ENCODE measurements at places on chromosomes 6 and 20.

DNA sequence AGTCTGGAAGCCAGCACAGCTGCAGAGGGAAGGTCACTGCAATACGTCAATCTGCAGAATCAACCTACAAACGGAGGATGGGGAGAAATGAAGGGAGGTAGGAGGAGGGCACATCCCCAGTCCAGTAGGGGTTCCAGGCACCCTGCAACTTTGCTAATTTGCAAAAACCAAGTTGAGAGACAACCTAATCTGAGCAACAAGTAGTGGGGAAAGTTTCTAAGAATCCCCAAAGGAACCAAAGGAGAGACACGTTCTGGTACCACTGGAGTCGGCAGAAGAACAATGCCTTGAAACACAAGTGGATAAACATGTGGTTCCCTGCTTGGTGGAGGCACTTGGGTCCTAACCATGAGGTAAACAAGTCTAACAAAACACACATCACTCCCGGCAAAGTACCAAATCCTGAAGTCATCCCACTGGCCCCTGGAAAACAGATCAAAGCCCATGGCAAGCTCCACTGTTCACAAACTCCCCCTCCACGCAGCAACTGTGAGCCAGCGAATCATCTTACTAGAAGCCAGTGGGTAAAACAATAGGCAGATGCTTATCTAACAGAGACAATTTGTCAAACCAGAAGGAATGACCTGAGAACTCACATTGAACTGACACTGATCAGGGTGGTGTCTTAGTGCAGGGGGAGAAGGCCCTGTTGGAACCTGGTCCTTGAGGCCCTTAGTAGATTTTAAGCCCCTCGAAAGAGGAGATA, 4.7 kb downstream of the MRPS18A start:
- no peak for DNase-seq

- peak; percentile 23 for DNase-seq
These were observed 118.8 kb downstream of the CDH4 start for GRCh38 chr20:61370841-61371303.

- DNase-seq, result peak; percentile 81
These were observed 31.1 kb downstream of the NTSR1 start for GRCh38 chr20:62739581-62740285.

- DNase-seq, result no peak
These were observed 191.4 kb downstream of the REV3L start for GRCh38 chr6:111291336-111292259.

GRCh38 chr6:89402776-89403175, 9.3 kb downstream of the RRAGD start:
- DNase-seq, result no peak

- no peak for DNase-seq
These were observed 684 bp downstream of the ZNFX1 start for GRCh38 chr20:49276961-49277785.

DNA sequence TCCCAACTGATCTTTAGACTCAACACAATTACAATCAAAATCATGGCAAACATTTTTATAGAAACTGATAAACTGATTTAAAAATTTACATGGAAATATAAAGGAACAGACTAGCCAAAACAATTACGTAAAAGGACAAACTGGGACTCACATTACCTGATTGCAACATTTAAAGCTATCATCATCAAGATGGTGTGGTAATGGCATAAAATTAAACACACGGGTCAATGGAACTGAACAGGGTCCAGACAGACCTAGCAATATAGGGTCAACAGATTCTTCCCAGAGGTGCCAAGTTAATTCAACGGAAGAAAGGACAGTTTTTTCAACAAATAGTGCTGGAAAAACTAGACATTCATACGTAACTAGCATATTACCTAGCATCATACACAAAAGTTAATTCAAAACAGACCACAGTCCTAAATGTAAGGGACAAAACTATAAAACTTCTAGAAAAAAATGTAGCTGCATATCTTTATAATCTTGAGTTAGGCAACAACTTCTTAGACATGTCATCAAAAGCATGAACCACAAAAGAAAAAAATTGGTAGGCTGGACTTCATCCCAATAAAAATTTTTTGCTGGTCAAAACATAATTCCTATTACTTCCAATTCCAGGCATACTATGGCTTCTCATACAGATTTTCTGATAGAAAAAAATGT, 147.4 kb upstream of the BEND6 start:
- DNase-seq, result no peak

DNA sequence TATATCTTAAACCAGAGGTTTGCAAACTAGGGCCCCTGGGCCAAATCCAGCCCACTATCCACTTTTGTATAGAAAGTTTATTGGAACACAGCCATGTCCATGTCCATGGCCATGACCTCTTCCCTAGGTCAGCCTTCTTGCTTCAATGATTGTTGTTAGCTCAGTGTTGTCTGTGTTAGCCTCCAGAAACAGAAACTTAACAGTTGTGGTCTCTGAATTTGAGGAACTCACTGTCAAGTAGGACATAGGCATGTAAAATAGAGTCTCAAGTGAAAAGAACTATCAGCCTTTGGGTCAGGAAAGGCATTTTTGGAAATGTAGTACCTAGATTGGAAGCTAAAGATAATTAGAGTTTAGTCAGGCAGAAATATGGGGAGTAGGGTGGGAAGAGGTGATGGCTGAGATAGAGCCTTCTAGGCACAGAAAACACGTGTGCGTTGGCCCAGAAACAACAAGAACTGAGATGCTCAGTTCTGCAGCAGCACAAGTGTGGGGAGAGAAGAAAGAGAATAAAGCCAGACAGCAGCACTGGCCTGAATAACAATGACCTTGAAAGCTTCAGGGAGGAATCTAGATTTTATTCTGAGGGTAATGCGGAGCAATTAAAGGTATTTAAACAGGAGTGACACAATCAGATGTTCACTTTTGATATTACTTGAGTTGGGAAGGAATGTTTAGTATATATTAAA, 87.0 kb upstream of the OLIG3 start:
- DNase-seq, result no peak

- DNase-seq, result no peak
These were observed 2.1 kb downstream of the TAAR5 start for GRCh38 chr6:132587424-132587823.

GRCh38 chr20:49794336-49795134, 18.1 kb upstream of the SLC9A8 start:
- DNase-seq, result no peak

DNA sequence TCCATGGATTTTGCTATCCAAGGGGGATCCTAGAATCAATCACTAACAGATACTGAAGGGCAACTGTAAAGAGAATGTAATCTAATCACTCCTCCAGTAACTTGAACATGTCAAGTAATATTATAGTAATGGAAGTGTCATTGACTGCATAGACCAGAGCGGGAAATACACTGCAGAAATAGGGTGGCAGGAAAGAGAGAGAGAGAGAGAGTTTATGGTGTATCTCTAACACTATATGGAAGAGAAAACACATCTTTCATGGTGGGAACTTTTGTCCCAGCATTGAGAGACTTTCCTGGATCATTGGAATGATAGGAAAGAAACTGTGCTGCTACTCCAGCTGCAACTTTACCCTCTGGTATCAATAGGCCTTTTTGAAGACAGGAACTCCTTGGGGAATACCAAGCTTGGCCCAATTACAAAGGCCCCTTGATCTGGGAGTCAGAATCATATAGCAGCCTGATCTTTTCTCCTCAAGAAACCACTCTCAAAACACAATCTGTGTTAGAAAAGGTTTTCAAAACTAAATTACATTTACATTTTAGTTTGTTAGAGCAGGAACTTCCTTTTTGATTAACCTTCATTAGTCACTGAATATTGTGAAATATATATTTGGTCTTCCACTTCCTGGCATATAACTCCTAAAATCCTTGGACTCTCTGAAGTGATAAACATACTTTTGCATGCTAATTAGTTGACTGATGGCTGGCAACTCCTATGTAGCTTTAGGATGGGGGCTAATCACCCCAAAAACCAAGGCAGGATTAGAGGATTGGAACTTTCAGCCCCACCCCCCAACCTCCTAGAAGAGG, 29.5 kb upstream of the RNGTT start:
- no peak for DNase-seq

GRCh38 chr20:9140162-9140760, 71.4 kb downstream of the PLCB4 start:
- no peak for DNase-seq

GRCh38 chr6:3421791-3422434, 34.9 kb downstream of the SLC22A23 start:
- peak; percentile 88 for DNase-seq

DNA sequence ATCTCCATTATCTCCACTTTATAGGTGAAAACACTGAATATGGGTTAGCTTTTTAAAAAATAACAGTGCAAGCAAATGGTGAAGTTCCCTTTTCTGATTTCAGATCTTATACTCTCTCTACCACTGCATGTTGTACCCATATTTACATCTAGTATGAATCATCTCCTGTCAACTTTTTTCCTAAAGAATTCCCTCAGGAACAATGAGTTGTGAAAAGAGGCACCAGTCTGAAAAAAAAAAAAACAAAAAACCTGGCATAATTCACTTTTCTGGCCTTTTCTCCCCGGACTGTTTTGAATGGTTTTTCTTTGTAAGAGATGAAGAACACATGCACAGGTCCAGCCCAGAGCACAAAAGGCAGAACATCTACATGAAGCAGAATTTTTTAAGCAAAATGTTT, 596.0 kb downstream of the COL12A1 start:
- no peak for DNase-seq

DNA sequence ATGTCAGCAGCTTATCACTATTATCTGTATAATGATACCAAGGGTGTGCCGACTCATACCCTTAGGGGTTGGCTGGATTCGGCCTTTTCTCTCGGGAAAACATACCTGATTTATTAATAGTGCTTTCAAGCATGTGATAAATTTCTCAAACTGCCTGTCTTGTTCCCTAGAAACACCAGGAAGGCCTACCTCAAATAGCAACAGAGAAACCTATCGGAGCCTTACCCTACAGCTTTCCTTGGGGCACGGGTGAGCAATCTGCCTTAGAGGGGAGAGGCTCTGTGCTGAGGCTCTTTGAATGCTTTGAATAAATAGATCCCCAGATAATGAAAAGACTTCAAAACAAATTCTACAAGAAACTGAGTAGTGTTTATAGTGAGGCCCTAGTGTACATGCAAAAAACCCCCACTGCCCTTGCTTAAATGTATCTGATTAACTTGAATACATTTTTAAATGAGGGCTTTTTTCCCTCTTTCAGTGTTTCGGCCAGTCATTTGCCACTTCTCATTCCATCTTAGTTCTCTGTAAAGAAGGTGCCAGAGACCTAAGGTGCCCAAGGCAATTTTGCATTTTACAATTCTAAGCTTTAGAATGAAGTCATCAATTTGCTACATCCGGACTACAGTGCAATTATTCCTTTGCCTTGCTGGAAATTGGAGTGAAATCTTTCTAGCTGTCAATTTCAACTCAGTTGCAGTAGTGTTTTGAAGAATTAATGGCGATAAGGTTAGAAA, 320.1 kb downstream of the ESR1 start:
- peak; percentile 57 for DNase-seq

GRCh38 chr20:55354720-55355119, 650.6 kb downstream of the CBLN4 start:
- no peak for DNase-seq

GRCh38 chr20:53735536-53736050, 142.0 kb upstream of the ZNF217 start:
- peak; percentile 80 for DNase-seq

DNA sequence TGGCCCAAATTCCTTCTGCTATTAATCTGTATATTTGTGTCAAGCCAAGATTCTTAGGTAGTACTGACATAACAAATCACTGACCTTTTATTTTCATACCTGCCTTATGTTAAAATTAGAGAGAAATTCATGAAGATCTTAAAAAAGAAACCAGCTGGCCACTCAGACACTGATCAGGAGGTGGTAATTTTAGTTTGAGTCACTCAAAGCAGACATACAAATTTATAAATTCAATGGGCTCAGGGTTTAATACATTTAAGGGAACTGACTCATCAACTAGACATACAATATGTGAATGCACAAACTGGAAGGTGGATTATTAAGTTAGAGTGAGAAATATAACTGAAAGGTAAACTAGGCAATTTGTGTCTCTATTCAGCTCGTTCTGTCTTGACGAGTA, 711.9 kb upstream of the EYS start:
- no peak for DNase-seq

DNA sequence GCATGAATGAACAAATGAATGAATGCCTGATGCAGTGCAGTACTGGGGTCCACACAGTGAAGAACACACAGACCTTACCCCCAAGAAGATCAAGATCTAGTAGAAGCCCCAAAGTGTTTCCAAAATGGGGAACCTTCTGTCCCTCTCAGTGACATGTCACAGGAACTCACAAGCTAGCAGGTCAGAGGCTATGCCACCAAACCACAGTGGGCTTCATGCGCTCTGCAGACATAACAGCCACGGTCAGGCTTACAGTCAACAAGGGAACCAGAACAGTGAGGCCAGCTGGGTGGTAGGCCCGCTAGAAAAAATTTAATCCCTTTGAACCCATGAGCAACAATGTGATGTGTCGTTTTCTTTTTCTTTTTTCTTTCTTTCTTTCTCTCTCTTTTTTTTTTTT, 20.2 kb upstream of the ARFGEF2 start:
- no peak for DNase-seq

DNA sequence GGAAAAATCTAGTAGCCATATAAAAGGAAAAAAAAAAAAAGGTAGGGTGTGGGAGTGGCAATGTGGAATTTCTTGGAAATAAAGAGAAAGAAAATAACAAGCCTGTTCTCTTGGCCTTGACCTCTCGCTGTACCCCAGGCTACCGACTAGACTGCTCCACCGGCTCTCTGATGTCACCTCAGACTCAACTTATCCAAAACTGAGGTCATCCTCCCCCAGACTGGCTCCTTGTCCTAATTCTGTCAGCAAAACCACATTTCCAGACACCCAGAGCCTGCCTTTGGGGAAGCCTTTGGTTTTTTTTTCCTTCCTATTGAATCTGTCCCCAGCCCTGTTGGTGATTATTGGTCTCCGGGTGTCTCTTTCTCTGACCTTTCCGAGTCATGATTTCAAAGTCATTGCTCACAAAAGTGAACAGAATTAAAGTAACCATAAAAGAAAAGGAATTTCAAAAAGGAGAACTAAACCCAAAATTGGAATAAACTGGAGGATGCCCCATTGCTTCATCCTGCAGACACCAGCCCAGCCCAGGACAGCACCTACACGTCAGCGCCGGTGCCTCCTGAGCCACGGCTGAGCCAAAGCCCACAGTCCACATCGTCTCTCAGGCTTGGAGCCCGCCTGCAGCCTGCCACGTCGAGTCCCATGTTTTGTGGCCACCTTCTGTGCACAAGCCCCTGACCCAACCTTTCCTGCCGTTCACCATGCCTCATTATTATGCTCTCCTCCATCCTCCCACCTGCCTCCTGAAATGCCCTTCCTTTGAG, 170.7 kb downstream of the MYLK4 start:
- no peak for DNase-seq

DNA sequence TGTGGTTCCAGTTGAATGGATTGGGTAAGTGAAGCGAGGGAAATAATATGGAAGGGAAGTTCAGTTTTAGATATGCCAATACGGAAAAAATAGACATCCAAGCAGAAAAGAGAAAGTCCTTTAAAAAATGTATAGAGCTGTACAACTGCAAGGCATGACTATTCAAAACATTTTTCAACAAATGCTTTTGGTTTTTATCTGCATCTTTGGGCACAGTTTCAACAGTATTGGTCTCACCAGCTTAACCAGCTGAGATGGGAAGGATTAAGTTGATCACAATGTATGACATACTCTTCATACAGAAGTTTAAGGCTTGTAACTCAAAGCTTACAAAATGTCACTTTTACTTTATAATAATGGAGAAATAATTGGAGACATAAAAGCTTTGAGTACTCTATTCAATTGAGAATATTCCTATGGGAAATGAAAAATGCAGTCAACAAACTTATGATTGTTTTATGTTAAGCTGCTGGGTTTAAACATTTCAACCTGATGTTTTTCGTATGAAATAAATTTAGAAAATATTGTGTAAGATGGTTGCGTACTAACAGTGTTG, 16.3 kb upstream of the UTRN start:
- DNase-seq, result no peak

- DNase-seq, result peak; percentile 29
These were observed 212.1 kb downstream of the WDR27 start for GRCh38 chr6:169489563-169490245.
